ENCODE measurements at places on chromosomes 2 and 18.

GRCh38 chr2:232332940-232333259 lies 45.7 kb upstream of the ALPP start:
- no peak for DNase-seq

DNA sequence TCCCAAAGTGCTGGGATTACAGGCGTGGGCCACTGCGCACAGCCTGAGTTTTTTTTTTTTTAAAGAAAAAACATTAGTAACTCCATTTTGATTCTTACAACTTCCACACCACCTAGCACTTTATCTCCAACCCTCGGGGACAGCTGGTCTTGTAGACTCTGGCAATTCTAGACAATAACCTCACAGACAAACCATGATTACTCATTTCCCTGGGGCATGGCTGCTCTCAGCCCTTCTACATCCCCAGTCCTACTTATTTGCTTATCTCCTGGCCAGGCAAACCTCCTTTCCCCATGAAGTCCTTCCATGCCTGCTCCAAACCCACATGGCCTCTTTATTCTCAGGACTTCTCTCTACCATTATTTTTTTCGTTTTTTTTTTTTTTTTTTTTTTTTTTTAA lies 91.1 kb downstream of the ACTR3 start:
- no peak for DNase-seq

DNA sequence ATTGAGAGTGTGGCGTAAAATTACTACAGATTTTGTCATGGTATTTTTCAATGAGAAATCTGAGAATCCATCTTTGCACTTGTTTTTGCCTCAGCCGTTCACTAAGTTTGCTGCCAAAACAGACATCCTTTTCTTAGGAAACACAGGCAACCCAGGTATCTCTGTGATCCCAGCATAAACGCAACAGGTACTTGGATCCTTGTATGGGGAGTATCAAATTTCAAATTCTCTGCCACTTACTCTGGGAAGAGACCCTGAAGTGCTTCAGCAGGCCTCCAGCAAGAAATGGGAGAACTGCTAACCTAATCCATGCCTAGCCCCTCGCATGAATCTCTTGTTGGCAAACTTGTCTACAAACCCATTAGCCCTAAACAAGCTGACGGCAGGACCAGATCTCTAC lies 83.1 kb downstream of the BCL11A start:
- no peak for DNase-seq

DNA sequence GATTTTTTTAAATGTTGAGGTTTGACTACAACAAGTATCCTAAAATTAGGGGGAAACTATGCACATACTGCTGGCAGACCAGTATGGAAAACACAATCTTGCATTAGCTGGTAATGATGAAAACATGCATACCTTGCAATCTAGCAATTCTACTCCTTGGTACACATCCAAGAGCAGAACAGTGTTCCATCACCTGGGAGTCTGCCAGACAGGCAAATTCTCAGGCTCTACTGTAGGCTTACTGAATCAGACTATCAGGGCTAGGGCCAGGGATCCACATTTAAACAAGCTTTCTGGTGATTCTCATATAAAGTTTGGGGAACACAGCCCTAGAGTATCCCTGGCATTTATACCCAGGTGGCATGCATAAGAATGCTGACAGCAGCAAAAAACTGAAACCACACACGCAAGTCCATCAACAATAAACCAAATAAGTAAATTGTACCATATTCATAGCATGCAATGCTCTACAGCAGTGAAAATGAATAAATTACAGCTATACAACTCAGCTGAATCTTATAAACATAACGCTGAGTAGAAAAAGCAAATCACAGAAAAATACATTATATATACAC lies 13.6 kb downstream of the CDH2 start:
- DNase-seq = no peak

DNA sequence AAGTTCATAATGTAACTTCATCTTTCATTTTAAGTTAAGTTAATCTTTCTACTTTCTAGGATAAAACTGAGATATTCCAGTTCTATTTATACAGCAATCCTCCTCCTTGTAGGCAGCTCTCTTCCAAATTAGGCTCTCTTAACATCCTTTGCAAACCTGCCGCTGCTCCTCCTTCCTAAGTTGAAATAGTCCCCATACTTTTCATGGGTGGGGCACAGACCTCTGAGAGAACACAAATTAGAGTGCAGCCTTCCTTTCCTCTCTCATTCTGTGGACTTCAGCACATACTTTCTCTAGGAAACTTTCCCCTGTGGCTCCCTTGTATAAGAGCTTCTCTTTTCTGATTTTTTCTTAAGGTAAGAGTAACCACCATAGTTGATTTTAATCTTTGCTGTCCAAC lies 28.3 kb downstream of the TWSG1 start:
- DNase-seq = no peak

GRCh38 chr2:217559084-217559483 lies 443.7 kb downstream of the TNS1 start:
- DNase-seq = no peak

- DNase-seq = no peak
Observed at GRCh38 chr18:40670668-40671375, 1284.2 kb upstream of the PIK3C3 start.

DNA sequence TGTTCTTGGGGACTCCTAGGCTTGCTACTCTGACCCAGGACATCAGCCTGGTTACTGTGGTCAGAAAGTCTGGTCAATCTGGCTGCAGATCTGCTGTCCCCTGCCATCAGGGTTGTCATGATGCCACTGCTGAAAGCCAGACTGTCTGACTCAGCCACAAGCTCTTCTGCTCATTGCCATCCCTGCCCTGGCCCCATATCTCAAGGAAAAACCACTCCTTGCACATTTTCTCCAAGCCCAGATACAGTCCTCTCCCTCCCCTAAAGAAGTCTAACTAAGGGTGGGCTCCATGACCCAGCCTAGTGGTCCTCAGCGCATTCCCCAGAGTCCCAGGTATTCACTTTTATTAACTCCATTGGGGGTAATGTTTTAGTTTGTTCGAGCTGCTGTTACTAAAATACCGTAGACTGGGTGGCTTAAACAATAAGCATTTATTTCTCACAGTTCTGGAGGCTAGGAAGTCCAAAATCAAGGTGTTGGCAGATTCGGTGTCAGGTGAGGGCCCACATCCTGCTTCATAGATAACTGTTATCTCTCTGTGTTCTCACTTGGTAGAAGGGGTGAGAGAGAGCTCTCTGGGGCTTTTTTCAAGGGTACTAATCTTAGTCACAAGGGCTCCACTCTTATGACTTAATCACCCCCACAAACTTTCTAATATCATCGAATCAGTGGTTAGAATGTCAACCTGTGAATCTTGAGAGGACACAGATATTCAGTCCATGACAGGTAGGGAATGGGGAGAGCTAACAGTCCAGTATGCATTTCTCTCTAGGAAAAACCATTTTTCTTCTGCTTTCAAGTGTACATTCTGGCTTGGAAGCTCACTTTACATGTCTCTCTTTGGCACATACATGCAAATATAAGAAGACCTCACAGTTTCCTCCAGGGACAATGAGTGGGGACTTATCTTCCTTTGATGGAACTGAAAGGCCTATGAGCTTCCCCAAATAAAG lies 94.8 kb upstream of the CXCR4 start:
- no peak for DNase-seq

DNA sequence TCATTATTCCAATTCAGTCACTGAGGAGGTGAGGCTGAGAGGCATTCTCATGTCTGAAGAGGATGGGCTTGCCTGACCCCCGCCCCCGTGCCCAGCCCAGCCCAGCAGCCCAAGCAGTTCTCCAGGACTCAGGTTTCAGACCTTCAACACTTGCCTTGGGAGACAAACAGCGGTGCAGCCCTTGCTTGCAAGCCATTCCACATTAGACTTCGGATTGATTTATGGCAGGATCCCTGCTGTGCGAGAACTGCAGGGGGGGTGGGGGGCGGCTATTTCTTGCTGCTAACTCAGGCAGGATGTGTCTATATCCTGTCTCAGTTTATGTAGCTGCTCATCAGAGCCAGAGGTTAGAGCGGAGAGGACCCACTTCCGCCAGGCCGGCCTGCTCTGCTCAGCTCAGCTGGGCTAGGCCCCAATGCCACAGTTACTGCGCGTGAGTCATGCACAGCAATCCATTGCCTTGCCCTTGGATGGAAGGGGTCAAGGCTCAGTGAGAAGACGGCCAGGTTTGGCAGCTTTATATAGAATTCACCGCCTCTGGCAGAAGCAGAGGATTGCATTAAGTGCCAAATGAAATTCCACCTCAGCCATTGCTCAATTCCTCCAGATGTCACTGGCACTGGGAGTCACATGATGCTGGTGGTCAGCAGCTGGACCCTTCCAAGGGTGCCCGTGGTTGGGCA lies 1.8 kb downstream of the GYPC start:
- peak; percentile 72 for DNase-seq

- no peak for DNase-seq
Observed at GRCh38 chr2:51516667-51517066, 484.7 kb upstream of the NRXN1 start.

DNA sequence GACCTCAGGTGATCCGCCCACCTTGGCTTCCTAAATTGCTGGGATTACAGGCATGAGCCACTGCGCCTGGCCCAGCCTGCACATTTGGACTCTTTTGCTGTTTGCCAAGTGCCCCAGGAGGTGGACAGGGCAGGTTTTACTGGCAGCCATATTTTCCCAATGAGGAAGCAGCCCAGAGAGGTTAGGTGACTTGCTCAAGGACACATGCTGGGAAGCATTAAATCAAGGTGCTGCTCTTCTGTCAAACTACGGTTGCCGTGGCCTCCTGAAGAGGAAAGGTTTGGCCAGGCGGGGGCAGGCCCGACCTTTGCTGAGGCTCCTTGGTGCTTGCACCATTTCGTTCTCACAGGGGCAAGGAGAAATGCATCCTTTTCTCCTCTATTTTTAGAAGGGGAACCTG lies 44.0 kb downstream of the DNMT3A start:
- DNase-seq = no peak

GRCh38 chr2:10398496-10398895 lies 49.6 kb downstream of the ODC1 start:
- no peak for DNase-seq

DNA sequence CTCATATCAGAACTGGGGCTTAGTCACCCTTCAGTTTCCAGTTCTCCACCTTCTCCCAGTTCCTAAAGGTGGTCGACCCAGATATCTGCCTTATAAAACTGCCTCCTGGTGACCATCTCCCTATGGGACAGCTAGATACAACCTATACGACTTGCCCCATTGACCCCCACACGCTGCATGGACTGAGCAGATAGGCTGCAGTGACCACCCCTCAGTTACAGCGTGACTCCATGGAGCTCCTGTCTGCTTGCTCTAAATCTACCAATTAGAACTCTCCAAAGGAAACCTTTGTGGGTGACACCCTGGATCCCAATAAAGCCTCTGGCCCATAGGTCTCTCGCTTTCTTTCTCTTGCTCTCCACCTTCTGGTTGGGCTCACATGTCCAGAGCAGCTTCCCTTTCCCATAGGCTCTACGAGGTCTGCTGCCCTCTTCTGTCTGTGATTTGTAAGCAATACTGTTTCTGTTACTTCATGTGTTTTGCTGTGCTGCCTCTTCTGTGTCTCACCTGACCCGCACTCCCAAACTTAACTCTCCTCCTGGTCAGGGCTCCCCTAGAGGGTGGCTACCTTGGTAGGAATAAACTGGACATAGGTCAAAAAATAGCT lies 971.3 kb upstream of the FAM98A start:
- DNase-seq = no peak

GRCh38 chr2:133025004-133025403 lies 355.0 kb upstream of the LYPD1 start:
- no peak for DNase-seq

DNA sequence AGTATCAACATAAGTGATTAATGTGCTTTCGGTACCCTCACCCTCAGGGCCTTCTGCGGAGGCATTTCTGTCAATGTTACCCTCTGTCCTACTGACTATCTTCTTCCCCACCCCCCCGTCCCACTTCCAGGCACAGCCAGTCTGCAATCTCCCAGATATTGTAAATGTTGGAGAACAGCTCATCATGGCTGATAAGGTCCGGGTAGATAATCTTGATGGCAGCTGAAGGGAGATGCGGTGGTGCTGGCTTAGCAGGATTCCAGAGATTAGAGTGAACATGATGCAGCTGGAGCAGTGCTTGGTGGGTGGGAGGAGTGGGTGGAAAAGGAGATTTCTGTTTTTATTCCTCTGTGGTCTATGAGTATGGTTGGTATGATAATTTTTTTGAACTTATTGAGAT lies 15.5 kb downstream of the GTF2A1L start:
- DNase-seq = no peak

- DNase-seq = no peak
Observed at GRCh38 chr2:158138255-158138654, 36.6 kb downstream of the UPP2 start.

GRCh38 chr2:47043142-47043890 lies 111.8 kb downstream of the STPG4 start:
- no peak for DNase-seq

DNA sequence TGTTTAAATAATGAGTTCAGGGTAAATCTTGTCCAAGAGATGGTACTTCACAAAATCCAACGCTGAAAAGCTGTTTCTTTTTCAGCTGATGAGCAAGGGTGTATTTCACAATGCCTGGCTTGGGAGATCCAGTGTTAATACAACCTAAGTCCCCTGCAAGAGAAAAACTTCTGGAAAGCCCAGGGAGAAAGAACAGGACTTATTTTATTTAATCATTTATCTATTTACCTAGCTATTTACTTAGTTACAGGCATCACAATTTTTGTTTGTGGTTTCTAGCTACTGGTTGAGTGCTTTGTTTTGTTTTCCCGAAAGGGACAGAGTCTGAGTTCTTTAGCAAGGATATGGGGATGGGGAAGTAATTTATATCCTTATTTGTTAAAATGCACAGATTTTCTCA lies 598.2 kb upstream of the SYT4 start:
- DNase-seq = no peak

- DNase-seq = no peak
Observed at GRCh38 chr2:210169516-210170195, 1.6 kb downstream of the KANSL1L start.

GRCh38 chr2:85862426-85862825 lies 26.4 kb downstream of the ST3GAL5 start:
- no peak for DNase-seq

DNA sequence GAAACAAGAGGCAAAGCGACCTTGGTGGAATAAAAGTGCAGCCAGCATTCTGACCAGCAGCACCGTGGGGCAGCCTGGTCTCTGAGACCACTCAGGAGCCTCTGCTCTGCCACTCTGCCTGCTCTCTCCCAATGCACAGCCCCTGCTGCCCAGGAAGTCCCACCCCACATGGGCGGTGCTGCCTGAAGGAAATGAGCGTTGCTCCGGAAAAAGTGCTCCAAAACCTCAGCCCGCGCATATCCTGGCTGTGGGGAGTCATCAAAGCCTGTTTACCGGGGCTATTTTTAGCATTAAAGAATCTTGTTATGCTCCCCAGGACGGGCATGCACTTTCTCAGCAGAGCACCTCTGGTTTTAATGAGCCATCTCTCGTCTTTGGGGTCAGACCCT lies 54.5 kb downstream of the EPAS1 start:
- DNase-seq = peak; percentile 62

Measured in stimulated activated CD8-positive, alpha-beta memory T cell treated with anti-CD3 and anti-CD28 coated beads, Interleukin-2, amount 100 ng/mL, for 48 hours (primary cell).